Keratinocyte (primary cell): ENCODE measurements at places on chromosomes 13 and 19.

DNA sequence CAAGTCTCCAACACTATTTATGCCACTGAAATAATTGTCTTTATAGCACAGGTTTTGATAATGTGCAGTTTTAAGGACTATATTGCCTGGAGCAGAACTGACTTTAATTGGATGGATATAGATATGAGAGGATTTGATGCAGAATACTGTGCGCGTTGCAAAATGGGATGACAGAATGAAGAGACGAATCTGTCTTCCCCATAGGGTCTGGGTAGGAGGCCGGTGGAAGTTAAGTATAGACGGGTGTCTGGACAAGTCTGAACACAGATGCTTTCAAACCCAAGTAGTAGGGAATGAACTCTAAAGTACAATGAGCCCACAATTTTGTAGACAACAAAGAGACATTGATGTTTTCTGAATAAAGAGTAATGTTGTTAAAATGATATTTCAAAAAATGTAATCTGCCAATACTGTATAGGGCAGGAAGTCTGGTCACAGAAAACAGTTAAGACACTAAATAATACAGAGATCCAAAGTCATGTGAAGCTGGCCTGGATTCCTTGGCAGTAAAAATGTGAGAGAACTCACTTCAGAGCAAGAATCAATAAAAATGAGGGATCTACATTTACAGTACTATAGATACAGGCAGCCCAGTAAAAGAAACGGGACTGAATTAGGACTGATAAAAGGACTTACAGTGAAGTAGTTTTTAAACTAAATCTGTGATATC lies 125.5 kb downstream of the ENOX1 start:
- DNase-seq: no peak

DNA sequence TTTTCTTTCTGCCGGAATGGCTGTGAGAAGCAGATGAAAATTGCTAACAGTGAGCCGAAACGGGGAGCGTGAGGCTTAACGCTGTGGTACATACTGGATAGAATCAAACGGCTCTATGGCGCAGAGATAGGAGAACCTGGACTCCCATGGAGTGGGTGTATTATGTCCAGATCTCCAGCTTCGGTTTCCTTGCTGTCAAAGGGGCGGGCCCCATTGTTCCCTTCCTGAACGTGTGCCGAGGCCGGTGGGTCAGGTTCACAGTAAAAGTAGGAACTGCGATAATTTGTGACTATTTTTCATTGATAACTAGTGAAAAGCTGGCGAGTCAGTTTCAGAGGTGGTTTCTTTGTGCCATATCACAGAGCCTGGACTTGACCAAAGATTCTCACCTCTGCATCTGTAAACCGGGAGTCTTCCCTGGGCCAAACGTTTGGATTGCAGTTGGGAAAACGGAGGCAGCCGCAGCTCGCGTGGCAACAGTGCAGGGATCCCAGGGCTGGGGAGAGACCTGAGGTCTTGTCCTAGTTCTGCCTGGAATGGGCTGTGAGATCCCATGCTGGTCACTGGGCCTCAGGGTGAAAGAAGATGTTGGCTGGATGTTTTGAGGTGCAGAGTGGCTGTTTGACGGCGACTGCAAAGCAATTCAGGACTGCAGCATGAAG lies 752 bp downstream of the RPL18A start:
- DNase-seq: no peak

DNA sequence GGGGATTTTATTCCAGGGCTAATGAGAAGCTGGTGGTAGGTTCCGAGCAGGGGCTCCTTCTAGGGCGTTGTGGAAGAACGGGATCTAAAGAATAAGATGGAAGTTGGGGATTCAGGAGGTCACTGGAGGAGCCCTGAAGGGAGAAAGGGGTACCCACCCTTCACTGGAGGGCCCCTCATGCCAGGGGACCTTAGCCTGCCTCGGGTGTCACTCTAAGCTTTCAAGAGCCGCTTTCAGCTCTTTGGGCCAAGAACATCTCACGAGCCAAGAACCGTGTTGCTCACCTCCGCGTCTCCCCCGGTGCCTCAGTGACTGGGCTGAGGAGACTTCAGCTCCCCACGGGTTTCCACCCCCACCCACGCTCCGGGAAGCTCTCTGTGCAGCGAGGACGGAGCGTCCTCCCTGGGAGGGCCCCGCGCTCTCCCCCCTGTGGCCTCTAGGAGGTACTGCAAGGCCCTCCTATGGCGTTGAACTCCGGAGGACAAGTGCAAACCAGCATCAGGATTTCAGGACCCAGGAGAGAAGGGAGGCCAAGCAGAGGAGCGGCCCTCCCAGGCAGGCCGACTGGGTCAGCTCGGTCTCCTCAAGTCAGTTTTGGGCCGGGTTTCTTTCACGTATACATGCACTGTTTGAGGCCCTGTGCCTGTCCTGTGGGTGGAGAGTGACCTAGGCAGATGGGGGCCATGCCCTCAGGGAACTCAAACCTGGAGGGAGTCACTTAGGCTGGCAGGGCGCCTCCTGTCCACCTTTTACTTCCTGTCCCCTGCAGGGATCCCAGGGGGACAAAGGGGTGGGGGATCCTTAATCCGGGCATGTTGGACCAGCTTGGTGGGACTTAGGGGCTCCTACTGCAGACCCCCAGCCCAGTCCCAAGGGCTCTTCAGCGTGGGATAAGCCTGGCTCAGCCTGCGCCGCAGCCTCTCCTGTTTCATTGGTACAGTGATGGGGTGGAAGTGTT lies 5.1 kb upstream of the KRTDAP start:
- no peak for DNase-seq

DNA sequence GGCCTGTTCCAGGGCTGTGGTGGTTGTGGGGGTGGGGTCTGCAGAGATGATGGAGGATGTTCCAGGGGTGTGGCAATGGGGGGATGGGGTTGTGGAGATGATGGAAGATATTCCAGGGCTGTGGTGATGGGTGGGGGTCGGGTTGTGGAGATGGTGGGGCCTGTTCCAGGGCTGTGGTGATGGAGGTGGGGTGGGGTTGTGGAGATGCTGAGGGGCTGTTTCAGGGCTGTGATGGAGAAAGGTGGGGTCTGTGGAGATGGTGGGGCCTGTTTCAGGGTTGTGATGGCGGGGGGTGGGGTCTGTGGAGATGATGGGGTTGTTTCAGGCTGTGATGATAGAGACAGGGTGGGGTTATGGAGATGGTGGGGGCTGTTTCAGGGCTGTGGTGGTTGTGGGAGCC lies 62.0 kb downstream of the TEX29 start:
- DNase-seq: no peak

GRCh38 chr13:108855737-108856387 lies 226.5 kb downstream of the MYO16 start:
- DNase-seq: no peak

DNA sequence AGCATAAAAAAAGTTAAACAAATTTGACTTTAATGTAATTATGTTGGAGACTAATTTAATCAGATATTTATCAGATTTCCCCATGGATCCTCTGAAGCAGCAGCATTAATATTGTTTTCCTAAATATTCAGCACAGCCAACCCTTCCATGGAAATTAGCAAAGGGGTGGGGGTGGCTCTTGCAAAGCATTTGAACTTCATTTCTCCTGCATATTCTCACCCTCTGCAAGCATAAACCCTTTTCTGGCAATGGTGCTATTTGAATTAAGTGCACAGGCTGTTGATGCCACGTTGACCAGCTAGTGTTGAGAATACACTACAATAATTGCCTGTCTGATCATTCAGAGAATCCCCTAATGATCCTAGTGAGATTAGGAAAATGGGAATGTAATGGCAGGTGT lies 488.1 kb upstream of the KLF12 start:
- no peak for DNase-seq

GRCh38 chr19:38812009-38812840 lies 520 bp downstream of the LGALS4 start:
- no peak for DNase-seq

DNA sequence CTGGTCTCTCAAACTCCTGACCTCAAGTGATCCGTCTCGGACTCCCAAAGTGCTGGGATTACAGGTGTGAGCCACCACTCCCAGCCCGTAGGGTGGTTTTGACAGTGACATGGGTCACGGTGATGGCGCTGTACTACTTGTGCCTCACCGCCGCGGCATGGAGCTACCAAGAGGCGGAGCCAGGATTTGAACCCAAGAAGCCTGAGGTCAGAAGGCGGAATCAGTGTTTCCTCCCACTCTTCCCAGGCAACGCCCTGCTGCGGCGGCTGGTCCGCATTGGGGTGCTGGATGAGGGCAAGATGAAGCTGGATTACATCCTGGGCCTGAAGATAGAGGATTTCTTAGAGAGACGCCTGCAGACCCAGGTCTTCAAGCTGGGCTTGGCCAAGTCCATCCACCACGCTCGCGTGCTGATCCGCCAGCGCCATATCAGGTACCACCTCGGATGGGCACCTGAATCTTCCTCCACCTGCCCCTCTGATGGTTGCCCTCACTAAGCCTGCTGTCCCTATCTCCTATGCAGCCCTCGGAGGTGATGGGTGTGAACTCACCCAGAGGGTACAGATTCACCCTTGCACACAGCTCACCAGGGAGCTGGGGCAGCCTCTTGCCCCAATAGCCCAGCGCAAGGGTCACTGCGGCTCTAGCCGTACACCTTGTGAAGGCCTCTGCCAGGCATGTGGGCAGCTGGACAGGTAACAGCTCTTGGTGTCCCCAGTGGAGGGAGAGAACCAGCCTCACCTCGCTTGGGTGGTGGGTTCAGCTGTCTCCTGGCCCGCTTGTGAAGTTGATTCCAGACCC lies 5.6 kb downstream of the RPS9 start:
- DNase-seq: no peak

- DNase-seq: no peak
Measured at GRCh38 chr13:114001331-114002008, 27.6 kb upstream of the C13orf46 start.

- no peak for DNase-seq
Measured at GRCh38 chr13:107753291-107753690, 462.0 kb downstream of the LIG4 start.

DNA sequence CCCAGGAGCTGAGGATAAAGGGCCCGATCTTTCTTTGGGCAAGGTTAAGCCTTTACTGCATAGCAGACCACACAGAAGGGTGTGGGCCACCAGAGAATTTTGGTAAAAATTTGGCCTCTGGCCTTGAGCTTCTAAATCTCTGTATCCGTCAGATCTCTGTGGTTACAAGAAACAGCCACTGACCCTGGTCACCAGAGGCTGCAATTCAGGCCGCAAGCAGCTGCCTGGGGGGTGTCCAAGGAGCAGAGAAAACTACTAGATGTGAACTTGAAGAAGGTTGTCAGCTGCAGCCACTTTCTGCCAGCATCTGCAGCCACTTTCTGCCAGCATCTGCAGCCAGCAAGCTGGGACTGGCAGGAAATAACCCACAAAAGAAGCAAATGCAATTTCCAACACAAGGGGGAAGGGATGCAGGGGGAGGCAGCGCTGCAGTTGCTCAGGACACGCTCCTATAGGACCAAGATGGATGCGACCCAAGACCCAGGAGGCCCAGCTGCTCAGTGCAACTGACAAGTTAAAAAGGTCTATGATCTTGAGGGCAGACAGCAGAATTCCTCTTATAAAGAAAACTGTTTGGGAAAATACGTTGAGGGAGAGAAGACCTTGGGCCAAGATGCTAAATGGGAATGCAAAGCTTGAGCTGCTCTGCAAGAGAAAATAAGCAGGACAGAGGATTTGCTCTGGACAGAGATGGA lies 8.4 kb upstream of the CEACAM19 start:
- DNase-seq: no peak
